ENCODE measurements at places on chromosomes 4 and X. TPM values are rescaled to one million over a fixed set of nuclear protein-coding genes. Genes with fewer than 3 reads are reported as not detected.

The BRS3 gene
- polyA plus RNA-seq = 0.10 TPM

The DCHS2 gene
- polyA plus RNA-seq = 3.9 TPM

The ARHGAP36 gene
- polyA plus RNA-seq = 0.62 TPM

The AIFM1 gene
- 92.8 TPM for polyA plus RNA-seq

The CSN3 gene
- polyA plus RNA-seq = not detected

The DCLK2 gene
- 10.5 TPM for polyA plus RNA-seq

The NEUROG2 gene
- polyA plus RNA-seq = not detected

The ZNF157 gene
- 1.5 TPM for polyA plus RNA-seq

The GAGE12H gene
- polyA plus RNA-seq = not detected

The CXXC4 gene
- polyA plus RNA-seq = 9.4 TPM

The NUDT10 gene
- 10.5 TPM for polyA plus RNA-seq

The TMEM255A gene
- polyA plus RNA-seq = 0.21 TPM

The ARHGAP10 gene
- polyA plus RNA-seq = 19.1 TPM

DNA sequence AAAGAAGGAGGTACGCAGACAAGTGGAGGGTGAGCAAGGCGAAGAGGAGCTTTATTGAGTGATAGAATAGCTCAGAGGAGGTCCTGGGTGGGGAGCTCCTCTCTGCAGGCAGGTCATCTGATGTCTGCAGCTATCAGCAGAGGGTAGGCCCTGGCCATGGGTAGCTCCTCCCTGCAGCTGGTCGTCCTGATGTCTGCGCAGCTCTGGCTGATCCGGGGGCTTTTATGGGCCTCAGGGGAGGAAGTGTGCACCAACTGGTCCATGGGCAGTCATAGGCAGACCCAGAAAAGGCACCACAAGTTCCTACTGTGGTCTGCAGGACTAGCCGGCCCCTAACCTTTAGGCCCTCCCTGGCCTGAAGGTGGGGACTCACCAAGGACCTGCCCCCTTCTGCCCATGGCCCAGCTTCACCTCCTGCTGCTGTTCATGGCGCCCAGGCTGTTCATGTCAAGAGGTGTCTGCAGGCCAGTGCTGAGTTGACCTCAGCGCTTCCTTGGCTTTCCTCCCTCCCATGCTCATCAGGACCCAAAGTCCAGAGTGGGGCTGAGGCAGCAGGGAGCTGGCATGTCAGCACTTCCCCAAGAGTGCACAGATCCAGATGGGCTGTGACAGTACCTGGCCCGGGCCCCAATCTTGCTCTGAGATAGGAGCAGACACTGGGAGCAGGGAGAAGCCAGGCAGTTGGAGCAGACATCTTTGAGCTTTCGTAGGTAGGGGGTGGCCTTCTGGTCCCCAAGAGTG is 46.1 kb downstream of the ARAP2 start:
- no peak for DNase-seq

DNA sequence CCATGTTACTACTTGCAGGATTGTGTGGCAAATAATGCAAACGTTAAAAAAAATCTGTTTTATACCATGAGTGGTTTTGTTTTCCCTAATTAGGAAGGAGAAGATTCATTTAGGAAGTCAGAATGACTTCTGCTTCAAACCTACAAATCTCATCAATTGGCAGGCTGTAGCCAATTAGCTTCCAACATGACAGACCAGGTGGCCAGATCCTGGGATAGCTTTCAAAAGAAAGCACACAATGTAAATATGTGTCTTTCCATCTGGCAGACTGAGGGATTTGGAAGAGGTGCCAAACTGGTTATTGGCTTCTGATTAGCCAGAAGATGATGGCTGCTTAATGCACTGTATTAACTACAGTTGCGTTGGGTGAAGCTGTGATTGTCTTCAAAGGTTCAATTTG is 432.8 kb downstream of the ANKRD50 start:
- no peak for DNase-seq

- DNase-seq = no peak
Measured at GRCh38 chrX:150465881-150466775, 102.3 kb upstream of the MTM1 start.

- DNase-seq = no peak
Measured at GRCh38 chrX:26631385-26631784, 415.4 kb downstream of the MAGEB5 start.

GRCh38 chr4:40247350-40247749 is 50.5 kb downstream of the RHOH start:
- no peak for DNase-seq

DNA sequence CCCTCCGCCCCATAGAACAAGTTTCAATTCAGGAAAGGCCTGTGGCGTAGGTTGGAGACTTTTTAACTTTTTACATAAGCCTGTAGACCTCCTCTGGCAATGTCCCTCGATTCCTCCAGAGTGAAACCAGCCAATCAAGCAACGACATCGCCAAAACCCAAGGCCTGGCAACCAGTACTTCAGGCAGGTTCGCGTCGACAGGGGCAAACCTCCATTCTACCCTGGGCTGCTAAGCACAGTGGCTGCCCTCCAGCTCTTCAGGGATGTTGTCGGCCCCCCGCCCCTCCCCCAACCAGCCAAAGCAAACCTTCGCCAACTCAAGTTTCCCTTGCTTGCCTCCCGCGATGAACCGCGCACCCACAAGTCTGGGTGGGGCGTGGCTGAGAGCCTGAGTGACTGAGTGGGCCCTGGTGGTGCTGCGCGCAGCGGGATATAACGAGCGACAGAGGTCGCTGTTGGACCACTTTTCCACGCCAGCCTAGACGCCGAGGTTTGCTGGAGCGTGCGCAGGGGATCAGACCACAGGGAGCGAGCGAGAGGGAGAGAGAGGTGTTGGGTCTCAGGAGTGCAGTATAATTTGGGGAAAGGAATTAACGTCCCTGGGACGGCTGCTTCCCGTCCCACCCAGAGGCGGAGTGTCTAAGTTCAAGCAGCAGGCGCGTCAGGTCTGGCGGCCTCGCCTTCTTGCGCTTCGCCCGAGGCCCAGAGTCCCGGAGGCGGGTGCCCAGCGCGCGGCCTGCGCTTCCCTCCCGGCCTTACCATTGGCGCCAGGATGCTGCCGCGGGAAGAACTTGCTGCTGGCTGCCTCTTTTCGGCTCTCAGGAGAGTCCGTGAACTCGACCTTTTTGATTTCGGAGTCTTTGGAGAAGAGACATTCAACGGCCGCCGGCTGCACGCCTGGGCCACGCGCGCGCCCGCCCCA is 9.0 kb upstream of the PITX2 start:
- peak; percentile 88 for DNase-seq

DNA sequence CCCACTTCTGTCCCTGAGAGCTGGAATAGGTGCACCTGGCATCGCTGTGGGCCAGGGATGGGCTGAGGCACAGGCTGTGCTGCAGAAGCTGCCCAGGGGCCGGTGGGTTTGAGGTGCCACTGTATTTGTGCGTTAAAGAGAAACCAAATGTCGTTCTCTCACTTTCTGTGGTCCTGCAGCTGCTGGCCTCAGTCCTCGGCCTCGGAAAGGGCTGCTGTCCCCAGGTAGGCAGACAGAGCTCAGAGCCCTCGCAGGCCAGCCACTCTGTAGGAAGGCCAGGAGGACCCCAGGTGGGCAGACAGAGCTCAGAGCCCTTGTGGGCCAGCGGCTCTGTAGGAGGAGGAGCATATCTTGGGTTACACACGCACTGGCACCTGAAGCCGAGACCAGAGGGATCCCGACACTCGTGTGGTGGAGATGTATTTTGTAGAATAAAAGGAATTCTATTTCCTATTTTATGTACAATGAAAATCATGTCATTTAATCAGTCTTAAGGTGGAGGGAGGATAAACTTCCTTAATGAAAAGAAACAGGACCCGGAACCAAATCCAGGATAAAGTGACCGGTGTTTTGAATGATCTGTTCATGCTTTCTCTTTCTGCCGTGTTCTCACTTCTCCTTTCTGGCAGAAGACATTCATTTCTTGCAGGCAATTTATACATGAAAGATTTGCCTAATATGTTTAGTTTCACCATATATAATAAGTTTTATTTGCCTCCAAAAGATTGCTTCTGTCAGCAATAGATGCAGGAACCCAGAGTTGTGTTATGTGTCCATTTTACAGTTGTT is 54.4 kb upstream of the HGFAC start:
- DNase-seq = no peak

GRCh38 chr4:167171928-167172327 is 62.4 kb downstream of the SPOCK3 start:
- DNase-seq = no peak

DNA sequence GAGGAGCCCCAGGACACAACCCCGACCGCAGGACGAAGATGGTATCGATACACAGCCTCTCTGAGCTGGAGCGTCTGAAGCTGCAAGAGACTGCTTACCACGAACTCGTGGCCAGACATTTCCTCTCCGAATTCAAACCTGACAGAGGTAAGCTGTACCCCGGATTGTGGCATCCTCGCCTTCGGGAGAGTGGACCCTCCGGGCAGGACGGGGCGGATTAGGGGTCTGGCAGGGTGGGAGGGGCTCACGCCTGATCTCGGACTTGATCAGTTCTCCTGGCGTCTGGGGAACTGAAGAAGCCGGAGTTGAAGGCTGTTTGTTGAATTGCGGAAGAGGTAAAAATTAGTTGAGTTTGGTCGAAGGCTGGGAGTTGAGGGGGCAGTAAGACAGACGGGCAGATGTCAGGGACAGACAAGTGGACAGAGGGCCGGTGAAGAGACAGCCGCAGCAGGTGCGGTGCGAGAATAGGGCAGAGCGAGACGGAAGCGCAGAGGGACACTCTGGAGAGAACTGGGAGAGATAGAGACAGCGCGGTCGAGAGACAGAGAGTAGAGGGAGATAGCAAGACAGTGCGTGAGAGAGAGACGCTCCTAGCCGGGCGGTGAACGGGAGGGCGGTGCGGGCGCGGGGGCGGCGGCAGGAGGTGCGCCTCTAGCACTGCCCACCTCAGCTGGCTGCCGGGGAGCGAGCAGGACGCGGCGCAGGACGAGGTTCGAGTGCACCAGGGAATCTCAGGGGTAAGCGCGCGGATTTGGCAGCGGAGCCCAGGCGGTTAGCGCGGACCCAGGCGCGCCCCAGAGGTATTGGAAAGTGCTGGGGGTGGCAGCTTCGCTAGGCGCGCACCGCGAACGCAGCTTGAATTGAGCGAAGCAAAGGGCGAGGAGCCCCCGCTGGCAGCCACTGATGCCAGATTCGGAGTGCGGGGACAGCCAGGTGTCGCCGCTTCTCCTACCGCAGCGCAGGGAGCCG is 23.9 kb downstream of the ARHGAP36 start:
- no peak for DNase-seq

- DNase-seq = no peak
Measured at GRCh38 chr4:81595287-81595686, 123.6 kb upstream of the RASGEF1B start.

- no peak for DNase-seq
Measured at GRCh38 chr4:150368667-150369066, 213.3 kb upstream of the MAB21L2 start.

- no peak for DNase-seq
Measured at GRCh38 chr4:47798165-47798564, 39.7 kb downstream of the CORIN start.

DNA sequence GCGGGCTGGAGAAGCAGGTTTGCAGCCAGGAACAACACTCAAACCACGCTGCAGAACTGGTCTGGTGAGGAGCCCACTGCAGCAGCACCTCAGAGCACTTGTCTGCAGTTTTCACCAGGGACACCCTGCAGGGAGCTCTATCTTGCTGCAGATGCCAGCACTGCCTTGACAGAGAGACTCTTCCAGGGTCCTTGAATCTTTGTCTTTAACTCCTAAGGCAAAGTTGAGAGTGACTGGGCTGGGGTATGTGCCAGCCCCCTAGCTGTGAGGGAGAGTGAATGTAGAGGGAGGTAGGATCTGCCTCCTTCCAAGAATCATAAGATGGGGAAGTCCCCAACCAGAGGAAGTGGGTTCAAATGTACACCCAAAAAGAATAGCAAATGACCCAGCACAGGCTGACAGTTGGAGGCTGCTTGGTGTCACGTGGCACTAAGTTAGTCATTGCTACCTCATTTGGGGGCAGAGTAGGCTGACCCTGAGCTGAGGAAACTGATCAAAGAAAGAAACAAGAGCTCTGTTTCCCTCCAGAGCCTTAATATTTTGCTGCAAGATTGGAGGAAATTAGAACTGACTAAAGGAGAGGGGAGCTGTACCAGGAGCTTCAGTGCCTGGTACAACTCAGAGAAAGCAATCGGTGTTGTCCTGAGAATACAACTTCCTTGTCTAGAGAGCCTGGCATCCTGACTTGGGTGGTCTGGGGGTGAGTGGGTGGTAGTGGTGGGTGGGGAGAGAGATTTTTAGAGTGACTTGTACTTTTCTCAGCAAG is 28.2 kb upstream of the HUWE1 start:
- DNase-seq = no peak

DNA sequence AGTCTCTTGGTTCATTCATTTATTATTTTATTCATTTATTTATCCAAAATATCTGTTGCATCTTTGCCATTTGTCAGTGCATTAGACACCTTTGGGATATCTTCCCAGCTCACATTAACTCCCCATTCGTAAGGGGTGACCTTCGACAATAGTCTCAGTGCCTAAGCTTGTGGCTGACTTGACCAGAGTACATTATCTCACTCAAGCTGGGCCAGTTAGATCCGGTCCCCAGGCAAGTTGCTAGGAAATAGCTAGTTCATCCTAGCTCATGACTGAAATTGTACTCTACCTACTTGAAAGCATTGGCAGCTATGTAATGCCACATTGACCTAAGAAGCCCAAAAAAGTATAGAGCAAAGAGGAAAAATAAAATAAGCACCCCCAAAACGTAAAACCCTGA is 165.3 kb downstream of the FBXO8 start:
- no peak for DNase-seq

DNA sequence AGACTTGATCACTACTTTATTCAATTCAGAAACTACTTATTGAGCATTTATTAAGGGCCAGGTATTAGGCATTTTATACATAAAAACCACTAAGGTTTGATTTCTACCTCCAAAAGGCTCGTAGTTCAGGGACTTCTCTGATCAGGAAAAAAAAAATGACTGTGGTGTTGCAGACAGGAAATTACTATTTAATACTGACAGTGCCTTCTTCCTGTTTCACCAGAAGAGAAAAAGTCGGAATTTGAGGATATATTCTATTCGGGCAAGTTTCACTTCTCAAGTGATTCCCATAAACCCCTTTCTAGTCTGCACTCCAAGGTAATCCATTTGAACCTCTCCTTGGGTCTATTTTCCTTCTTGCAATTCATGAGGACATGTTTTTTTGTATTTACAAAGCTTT is 15.3 kb upstream of the TASL start:
- no peak for DNase-seq

DNA sequence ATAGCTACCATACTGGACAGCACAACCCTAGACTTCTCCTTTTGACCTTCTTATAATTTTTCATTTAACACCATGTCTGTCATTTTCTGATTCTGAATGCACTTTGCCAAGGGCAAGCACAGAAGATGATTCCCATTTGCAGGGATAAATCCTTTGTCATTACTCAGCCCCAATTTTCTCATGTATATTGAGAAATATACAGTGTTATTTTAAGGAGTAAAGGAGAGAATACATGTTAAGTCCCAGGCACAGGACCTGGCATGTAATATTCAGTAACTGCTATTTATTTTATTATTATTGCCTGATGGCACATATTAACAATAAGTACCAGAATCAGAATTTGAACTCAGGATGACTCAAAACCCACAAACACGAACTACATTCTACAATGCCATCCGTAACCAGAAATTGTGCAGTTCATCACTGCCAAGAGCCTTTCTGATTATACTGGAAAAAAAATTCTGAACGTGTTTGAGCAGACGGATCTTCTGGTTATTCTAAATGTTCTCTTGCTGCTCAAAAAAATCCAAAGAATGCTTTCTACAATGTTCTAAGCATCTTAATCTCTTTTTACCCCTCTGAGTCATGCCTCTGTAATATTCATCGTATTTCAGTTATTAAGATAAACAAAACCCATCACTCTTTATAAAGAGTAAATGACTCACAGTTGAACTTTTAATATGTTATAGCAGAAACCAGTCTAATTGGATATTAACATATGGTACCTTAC is 170.0 kb downstream of the MID1 start:
- DNase-seq = no peak

- DNase-seq = no peak
Measured at GRCh38 chr4:66564901-66565651, 894.8 kb upstream of the EPHA5 start.

Measured in renal pelvis (tissue), 12 donors.